Activated CD4-positive, alpha-beta T cell treated with anti-CD3 and anti-CD28 coated beads for 48 hours (primary cell): ENCODE measurements at places on chromosomes 3 and 15.

DNA sequence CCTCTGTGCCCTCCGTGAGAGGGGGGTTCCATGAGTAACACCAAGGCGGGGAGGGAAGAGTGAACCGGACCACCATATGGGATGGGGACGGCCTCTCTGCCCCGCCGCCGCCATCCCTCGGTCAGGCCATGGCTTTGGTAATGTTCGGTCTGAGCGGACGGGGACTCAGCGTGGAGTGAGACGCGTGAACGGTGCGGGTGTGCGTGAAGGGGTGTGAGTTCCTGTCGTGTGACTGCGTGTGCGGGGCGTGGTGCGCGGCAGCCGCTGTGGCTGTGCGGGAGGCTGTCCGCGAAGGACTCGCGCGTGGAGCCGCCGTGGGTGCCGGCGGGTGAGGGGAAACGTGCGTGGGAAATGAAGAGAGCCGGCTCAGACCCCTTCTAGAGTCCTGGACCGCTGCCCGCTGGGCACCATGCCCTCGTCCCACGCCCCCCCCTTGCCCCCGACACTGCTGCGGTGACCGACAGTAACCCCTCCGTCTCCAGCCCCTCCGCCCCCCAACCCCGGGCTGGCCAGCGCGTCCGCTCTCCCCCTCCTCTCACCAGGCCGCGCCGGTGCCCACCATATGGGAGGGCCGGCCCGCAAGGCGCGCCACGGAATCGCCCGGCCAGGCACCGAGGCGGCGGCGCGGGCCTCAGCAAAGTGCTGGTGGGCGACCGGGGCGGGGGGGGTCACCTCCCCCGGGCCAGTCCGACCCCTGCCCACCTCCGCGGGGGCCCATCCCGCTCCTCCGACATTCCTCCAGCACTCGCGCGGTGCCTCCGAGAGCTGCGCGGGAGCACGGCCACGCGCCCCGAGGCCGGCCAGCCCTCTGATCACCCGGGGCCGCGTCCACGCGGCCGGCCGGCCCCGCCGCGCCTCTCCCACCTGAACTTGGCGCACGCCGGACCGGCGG, 589 bp downstream of the KLF15 start:
- no peak for DNase-seq

- no peak for DNase-seq
Measured at GRCh38 chr3:135667061-135667460, 298.5 kb upstream of the PPP2R3A start.

- no peak for DNase-seq
Measured at GRCh38 chr3:4993276-4994143, 14.3 kb downstream of the BHLHE40 start.

DNA sequence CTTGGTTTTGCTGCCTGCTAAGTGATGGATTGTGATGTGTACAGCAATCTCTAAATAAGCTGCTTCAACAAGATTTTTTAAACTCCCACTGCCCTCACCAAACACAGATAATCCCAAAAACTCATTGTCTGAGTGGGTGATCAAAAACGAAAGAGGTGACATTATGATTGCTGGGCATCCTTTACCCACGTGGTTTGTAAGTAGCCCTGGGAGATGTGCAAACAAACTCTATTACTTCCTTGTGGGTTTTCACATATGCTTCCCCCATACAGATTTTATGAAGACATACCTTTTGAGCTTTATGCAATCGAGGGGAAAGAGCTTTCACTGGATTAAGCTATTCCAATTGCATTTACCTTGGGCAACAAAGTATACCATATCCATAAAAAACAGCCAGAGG, 1000.4 kb downstream of the FHIT start:
- DNase-seq = no peak

- DNase-seq = no peak
Measured at GRCh38 chr3:112654492-112654891, 13.5 kb upstream of the CCDC80 start.

DNA sequence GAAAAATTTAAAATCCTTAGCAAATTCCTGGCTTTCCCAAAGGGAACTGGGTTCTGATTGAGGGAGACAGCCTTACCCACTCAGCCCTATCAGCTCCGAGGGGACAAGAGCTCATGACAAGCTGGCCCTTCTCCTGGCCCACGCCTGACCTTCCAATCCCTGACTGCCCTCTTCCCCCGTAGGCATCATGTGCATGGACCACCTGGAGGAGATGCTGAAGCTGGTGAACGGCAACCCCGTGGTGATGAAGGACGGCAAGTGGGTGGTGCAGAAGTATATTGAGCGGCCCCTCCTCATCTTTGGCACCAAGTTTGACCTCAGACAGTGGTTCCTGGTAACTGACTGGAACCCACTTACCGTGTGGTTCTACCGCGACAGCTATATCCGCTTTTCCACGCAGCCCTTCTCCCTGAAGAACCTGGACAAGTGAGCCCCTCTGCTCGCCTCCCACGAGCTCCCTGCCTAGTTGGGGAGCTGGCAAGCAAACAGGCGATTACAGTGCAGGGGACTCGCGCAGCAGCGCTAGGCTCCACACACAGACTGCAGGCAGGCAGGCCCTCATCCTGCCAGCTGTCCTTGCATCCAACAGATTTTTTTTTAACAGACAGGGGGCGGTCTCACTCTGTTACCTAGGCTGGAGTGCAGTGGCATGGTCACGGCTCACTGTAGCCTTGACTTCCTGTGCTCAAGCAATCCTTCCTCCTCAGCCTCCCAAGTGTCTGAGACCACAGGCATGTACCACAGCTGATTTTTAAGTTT, 16.8 kb downstream of the RPUSD3 start:
- peak; percentile 45 for DNase-seq

GRCh38 chr3:156702367-156702766, 28.0 kb downstream of the TIPARP start:
- no peak for DNase-seq

GRCh38 chr3:80521081-80521480, 753.3 kb upstream of the ROBO1 start:
- DNase-seq = no peak

- DNase-seq = peak; percentile 21
Measured at GRCh38 chr15:29102911-29103823, 166.5 kb downstream of the NSMCE3 start.

DNA sequence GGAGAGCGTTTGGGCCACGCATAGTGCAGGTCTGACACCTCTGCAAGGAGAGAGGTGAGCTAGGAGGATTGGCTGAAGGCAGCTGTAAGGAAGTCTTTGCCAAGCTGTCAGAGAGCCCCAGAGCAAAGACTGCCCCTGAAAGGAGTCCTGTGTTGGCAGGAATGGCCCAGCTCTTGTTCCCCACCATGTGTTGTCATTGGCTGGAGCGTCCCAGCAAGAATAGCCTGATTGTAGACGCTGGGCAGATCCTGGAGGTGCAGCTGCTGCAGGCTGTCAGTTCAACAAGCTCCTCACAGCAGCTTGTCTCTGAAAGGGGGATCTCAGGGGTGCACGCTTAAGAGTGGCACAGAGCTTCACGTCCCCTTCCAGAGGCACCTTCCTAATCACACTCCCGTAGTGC, 237.6 kb downstream of the FEZF2 start:
- DNase-seq = no peak

- no peak for DNase-seq
Measured at GRCh38 chr3:174294616-174295015, 564.5 kb upstream of the NAALADL2 start.

- DNase-seq = peak; percentile 43
Measured at GRCh38 chr3:142180761-142181362, 31.5 kb upstream of the TFDP2 start.

- no peak for DNase-seq
Measured at GRCh38 chr15:53549697-53550305, 209.7 kb downstream of the WDR72 start.

GRCh38 chr3:31291818-31292217, 240.9 kb upstream of the STT3B start:
- no peak for DNase-seq

GRCh38 chr3:41202834-41203345, 3.6 kb downstream of the CTNNB1 start:
- no peak for DNase-seq

GRCh38 chr3:107283948-107284347, 93.3 kb upstream of the CCDC54 start:
- no peak for DNase-seq

GRCh38 chr3:153855772-153856171, 265.4 kb upstream of the ARHGEF26 start:
- no peak for DNase-seq

- no peak for DNase-seq
Measured at GRCh38 chr3:127105587-127105986, 87.3 kb upstream of the PRR23E start.

DNA sequence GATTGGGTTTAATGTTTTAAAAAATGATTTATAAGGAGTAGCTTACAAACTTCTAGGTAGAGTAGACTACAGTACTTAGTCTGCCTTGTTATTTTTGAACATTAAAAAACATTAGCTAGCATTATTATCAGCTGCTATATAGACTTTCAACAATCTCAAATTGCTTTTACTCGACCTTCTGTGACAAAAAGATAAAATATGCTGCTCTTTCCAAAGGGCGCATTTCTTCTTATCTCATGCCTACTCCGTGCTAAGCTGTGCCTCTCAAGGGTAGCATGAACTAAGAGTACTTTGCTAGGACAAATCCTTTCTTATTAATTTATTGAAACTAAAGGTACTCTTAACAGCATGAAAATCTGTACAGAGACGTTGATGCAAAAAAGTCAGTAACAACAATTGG, 71.3 kb downstream of the SPRED1 start:
- no peak for DNase-seq

DNA sequence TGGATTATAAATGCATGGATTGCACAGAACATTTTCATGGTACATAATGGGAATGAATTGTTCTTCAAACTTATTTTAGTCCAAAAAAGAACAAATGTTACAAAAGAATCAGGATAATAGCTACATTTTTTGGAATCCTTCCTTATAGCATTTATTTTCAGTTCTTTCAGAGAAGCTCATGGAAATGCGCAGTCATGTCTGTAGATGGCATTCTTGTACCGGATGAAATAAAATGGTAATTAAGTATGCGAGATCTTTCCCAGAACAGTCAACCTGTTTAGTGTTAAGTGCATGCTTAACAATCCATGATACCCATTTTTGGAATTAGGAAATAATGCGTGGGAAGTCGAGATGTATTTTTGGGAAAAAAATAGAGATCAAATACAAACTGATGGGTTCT, 38.2 kb upstream of the GOLGA8B start:
- no peak for DNase-seq

GRCh38 chr3:53328746-53329145, 18.6 kb downstream of the DCP1A start:
- DNase-seq = no peak

DNA sequence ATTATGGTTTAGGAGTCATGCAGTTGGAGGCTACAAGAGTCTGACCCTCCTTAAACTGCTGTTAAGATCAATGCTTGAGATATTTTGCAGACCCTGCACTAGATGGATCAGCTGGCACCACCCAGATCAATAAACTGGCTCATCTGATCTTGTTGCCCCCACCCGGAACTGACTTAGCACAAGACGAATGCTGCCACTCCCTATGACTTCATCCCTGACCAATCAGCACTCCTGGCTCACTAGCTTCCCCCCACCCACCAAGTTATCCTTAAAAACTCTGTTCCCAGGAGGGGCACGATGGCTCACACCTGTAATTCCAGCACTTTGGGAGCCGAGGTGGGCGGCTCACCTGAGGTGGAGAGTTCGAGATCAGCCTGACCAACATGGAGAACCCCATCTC, 594.0 kb downstream of the NTRK3 start:
- DNase-seq = no peak

GRCh38 chr15:58433597-58434333, 2.0 kb downstream of the LIPC start:
- no peak for DNase-seq

GRCh38 chr3:149085828-149086231, 503 bp downstream of the HLTF start:
- DNase-seq = no peak

GRCh38 chr3:188890572-188891270, 281.1 kb upstream of the TPRG1 start:
- no peak for DNase-seq

DNA sequence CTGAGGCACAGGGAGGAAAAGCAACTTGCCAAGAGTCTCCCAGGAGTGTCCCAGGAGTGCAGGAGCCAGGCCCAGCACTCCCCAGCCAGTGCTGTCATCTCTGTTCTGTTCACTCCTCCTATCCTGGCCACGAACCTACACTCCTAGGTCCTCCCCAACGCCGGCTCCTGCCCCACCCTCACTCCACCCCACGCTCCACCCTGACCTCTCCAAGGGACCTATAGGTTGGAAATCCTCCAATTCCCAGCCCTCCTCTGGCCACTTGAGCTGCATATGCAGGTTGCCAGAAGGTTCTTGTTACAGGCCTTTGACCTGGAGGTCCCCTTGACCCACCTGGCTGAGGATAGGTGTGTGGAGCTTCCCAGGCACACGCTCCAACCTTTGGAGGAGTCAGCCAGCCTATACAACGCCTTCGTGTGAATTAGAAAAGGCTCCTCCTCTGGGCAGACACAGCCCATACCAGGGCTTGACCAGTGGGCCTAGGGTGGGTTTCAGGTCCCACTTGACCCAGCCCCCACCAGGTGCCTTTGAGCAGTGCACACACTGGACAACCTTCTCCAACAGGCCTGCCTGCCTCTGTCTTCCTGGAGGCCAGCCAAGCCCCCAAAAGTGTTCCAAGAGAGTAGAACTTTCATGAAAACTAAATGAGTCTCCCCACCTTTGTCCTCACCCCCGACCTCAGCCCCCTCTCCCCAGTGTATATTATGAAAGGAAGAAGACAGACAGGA, 167.2 kb upstream of the TLE3 start:
- no peak for DNase-seq

DNA sequence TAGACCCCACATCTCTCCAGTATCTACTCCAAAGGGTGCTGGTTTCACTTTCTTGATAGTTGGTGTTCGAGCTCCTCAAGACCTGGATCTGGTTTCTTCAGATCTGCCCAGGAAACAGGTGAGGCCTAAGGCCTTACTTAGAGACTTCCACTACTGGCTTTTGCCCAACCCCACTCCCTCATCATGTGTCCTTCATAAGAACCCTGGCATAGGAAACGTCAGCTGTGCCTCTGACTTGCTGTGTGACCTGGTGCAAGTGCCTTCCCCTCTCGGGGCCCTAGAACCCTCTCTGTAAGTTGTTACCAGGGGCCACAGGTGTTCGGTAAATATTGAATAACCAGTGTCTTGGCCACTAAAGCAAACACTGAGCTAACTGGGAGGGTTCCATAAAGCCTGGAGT, 3.9 kb downstream of the OXTR start:
- DNase-seq = no peak

DNA sequence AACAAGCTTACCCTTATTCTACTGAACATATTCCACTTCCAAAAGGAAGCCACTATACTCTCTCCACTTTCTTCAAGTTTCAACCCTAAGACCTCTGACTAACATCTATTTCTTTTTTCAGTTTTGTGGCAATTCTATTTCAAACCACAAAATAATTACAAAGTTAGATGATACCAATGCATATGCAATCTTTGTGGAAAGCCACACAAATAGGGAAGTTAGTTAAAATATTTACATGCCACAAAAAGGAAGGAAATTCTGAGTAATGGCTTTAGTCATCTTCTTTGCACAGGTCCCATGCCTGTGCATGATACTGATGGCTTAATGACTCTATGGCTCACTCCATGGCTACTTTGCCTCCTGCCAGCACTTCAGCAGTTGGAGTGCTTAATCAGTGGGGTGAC, 57.0 kb upstream of the MCTP2 start:
- peak; percentile 15 for DNase-seq

GRCh38 chr15:74897300-74897701, 7.5 kb downstream of the MPI start:
- DNase-seq = no peak

GRCh38 chr3:81908561-81908960, 147.1 kb upstream of the GBE1 start:
- DNase-seq = no peak
